ENCODE measurements at places on chromosomes 3 and 15. TPM values are rescaled to one million over a fixed set of nuclear protein-coding genes. Genes with fewer than 3 reads are reported as not detected.

The CASR gene
- not detected for total RNA-seq

DNA sequence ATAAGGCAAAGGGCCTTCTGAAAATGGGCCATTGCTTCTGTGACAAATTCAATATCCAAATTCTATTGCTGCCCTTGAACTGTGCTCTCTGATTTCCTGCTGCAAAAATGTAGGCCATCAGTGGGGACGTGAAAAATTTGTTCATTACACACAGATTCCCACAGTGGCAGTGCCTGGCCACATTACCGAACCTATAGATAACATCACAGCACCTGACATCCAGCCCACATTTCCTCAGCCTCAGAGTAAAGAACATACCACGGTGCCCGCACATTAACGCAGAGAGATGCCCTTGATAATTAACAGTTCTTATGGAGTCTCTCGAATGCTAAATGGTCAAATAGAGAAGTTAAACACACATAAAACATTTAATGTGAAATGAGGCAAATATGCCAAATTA, 931.6 kb upstream of the CFAP20DC start:
- DNase-seq, result no peak

DNA sequence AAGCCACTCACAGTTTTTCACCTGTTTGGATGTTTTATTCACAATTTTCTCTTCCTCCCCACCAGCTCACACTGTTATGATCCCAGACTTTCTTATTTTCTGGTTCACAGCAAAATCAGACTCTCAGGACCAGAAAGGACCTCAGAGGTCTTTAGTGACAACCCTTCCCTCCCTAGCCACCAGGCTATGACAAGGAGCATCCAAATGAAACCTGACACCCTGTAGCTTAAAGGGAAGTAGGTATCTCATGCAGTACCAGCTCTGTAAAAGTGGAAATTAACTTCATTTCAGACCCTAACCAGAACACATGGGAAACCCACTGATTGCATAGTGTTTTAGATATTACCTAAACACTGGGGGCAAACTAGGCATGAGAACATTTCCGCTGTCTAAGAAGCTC, 45.3 kb downstream of the ATP13A5 start:
- no peak for DNase-seq

DNA sequence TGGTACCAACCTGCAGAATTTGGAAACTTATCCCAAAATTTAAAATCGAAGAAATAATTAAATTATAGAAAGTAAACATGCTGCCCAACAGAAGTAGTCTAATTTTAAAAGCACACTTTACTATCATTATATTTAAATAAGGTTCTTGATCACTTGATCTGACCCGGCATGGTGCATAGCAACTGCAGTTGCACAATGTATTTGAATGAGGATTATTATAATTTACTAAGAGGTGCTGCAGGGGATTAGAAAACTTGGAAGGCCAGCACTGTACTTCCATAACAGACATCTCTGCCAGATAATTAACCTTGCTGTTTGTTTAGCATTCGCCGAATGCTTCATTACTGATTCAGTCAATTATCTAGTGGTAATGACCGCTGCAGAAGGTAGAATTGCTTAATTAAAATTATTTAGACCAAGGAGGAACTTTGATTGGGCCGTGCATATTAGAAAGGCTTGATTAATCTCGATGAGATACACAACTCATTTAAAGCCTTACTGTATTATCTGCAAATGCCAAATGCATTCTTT, 971.6 kb downstream of the ZPLD1 start:
- no peak for DNase-seq

GRCh38 chr15:26667222-26667988, 105.5 kb downstream of the GABRB3 start:
- peak; percentile 68 for DNase-seq

DNA sequence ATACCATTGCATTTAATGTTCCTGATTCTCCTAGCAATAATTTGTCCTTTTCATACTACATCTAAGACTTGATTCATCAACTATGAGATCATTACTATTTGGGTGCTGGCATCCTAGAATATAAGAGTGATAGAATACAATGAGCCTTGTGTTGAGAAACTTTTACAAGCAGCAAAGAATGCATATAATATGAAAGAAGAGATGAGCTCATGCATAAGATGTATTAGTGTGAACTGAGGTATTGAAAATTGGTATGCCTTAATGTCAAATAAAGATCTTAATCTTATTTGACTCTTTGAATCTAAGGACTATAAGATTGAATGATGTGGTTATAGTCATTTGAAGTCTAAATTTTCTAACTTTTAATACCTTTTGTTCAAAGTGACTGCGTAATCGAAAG, 220.0 kb upstream of the ARHGEF26 start:
- DNase-seq, result no peak

All from left ventricle myocardium superior (tissue), 1 donor.